ENCODE measurements at places on chromosomes 12 and 14. TPM values are rescaled to one million over a fixed set of nuclear protein-coding genes. Genes with fewer than 3 reads are reported as not detected.

GRCh38 chr12:123288751-123289346, 17.2 kb upstream of the CDK2AP1 start:
- no peak for DNase-seq
- H3K36me3 ChIP-seq: peaks cover 33% of the 10 kb centered on the region
- H3K27ac ChIP-seq: no peak overlapping the region
- no peak overlapping the region for H3K4me3 ChIP-seq

DNA sequence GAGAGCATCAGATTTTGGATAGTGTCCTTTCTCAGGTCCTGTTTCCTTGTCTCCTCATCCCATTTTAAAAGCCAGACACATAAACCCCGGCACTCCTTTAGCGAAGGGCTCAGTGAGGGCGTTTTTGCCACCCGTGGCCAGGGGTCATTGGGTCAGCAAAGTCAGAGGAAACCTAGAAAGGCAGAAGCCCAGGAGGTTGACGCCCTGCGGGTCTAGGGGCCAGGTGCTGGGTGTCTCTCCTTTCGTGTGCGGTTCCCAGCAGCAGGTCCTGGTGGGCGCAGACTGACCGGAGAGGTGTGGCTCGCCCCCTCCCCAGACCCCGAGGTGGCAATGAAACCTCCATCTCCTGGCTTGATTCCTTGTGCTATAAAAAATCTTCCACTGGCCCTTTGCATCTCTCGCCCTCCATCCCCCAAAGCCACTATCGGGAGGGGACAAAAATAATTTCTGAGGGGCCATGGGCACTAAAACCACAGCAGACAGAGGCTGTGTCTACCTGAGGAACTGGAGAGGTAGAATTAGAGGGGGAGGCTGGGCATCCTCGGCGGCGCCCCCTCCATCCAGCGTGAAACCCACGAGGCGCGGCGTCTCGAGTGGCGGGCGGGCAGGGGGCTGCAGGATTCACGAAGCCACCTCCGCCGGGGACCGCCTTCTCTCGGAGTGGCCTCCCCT, 858 bp upstream of the FRMD6 start:
- H3K27me3 ChIP-seq: peaks cover 22% of the 10 kb centered on the region
- H3K4me3 ChIP-seq: peak overlapping the region; percentile 90
- no peaks in the 10 kb centered on the region for H3K36me3 ChIP-seq
- peak; percentile 76 for DNase-seq

DNA sequence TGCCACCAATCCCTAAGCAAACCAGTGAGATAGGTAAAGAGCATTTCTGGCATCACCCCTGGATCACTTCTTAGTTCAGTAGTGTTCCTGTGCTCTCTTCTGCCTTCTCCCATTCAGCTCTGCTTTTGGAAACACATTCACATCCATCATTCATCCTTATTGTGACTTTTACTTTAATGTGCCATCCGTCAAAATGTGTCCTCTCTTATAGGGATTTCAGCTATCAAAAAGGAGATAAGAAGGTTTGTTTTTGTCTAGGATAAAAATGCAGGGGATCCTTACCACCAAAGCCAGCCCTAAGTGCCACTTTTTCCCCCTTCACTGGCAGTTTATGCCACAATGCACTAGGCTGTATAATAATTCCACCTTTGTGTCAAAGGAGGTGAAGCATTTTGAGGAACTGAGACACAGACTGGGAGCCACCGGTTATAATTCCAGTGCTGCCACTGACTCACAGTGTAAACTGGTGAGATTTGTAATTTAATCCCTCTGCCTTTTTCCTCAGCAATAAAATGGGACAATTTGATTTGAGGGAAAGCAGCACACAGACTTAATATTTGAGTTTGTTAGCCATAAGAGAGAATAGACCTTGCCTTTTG, 158.6 kb downstream of the PAX9 start:
- no peaks in the 10 kb centered on the region for H3K4me1 ChIP-seq
- no peak overlapping the region for H3K4me3 ChIP-seq
- no peaks in the 10 kb centered on the region for H3K36me3 ChIP-seq
- no peaks in the 10 kb centered on the region for H3K27me3 ChIP-seq

GRCh38 chr12:51217133-51217967, 512 bp downstream of the POU6F1 start:
- peak overlapping the region; percentile 96 for H3K27ac ChIP-seq
- H3K27me3 ChIP-seq: no peaks in the 10 kb centered on the region
- DNase-seq: peak; percentile 90
- H3K36me3 ChIP-seq: peaks cover 11% of the 10 kb centered on the region

DNA sequence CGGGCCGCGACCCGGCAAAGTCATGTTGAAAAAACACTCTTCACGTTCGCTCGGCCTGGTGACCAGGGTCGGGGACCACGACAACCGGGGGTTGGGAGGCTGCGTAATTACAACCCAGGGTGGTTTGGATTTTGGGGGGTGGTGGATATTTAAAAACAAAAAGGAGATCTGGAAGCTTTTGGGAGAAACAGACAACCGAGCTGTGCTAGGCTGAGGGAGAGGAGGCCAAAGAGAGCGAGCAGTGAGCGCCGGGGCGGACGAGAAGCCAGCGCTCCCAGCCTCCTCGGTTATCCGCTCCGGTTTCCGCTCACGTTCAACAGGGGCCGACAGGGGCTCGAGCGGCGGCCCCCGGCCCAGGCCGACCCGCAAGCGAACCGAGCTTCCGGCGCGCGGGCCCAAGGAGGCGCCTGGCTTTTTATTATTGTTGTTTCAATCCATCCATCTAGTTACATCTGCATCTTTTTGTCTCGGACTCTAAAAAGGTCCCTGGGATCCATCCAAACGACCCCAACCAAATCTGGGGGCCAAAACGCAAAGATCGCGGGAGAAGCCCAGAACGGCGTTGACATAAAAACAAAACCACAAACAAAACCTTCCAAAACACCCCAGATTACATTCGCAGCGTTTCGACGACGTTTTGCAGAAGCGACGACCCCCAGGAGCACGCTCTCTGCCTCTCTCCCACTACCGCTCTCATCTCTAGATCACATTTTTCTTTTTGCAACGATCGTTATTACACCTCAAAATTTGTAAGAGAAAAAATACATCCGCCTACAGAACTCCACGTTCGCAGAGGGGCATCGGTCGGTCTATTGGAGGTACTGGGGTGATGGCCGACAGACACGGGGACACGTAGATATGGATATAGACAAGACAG, 771 bp downstream of the OTX2 start:
- H3K4me1 ChIP-seq: peaks cover 12% of the 10 kb centered on the region
- H3K4me3 ChIP-seq: peak overlapping the region; percentile 40
- no peak overlapping the region for H3K27ac ChIP-seq
- no peak for DNase-seq

The CDK17 gene
- polyA plus RNA-seq: 18.0 TPM

All from spleen (tissue), 13 donors.